ENCODE measurements at places on chromosomes 16 and 17.

DNA sequence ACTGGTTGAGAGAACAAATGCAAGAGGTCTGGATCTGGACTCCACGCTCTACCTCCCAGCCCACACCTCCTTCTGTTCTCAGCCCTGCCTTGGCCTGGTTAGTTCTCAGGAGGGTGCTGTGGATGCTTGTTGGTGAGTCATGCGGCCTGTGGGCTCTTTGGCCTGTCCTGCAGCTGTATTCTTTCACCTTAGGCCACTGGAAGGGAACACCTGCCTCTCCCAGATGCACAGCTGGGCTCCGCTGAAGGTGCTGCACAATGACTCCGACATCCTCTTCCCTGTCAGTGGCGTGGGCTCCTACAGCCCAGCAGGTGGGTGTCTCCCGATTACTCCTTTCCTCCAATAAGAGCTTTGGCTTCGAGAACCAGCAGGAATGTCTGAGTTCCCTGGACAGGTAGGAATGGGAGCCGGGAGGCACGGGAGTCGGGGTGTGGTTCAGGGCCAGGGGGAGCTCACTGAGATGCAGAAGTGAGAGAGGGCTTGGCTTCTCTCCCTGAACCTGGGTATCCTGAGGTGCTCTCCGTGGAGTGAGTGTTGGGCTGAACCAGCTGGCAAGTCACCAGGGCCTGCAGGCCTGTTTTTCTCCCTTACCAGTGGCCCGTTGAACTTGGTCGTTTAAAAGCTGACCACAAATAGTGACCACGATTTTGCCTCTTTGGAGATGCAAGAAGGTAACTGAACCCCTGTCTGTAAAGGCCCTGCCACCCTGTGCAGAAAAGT is 85.0 kb downstream of the SNX29 start:
- no peak for DNase-seq

DNA sequence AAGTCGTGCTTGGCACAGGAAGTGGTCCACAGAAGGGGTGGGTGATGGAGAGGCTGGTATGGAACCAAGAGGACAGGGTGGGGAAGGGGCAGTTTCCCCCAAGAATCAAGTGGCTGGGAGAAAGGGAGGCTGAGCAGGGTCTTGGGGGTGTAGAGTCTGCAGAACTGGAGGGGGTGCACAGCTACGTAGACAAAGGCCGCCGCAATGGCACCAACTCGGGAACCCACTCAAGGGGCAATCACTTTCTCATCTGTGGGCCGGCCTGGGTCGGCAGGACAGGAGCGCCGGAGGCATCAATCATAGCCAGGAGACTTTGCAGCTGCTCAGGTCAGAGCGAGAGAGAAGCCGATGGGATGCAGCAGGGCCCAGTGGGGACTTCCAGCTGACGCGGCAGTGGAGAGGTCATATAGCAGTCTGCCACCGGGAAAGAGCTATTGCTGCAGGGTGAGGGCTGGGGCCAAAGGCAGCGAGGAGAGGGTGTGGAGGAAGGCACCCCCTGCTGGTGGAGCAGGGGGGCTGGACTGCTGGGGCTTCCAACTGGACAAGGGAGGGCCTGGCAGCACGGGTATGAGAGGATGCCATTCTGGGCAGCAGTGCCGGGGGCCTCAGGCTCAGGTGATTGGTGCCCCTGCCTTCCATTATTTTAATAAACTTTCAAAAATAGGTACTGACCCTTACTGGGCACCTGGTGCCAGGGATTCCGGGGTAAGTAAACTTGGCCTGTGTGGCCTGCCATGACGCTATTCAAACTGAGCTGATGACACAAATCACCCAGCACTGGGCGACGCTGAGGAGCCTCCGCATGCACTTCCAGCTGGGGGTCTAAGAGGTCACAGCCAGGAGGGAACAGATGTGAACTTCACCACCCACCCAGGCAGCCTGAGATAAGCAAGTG is 52.5 kb upstream of the MTSS2 start:
- peak; percentile 86 for DNase-seq

GRCh38 chr16:10180771-10181163 is 1.5 kb downstream of the GRIN2A start:
- DNase-seq, result peak; percentile 53

GRCh38 chr16:11585460-11586377 is 1.0 kb downstream of the LITAF start:
- DNase-seq, result no peak

Data from BE2C (cell line).